Midbrain (tissue), 1 donor: ENCODE measurements at places on chromosomes 16 and 17.

GRCh38 chr17:861364-861763, 79.2 kb downstream of the MRM3 start:
- no peak for DNase-seq

DNA sequence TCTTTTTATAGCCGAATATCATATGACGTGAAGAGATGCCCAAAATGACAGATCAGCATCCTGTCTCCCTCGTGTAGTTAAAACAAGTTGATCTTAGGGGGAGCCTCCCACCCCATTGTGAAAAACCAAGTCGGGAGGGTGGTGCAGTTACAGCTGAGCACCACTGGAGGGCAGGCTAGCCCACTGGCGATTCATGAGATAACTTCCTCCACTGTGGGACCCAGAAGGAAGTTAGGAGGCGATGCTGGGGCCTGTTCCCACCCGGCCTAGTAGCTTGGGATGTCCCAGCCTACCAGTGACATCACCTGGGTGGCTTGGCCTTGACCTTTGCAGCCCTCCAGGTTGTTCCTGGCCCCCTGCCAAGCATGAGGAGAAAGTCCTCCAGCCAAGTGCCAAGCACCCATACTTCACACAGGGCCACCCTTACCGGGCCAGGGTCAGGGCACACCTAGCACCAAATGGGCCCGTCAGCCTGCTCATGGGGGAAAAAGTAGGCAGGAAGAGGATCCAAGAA, 8.1 kb upstream of the CPNE2 start:
- peak; percentile 86 for DNase-seq

GRCh38 chr17:17535957-17536356, 39.8 kb upstream of the RASD1 start:
- DNase-seq: peak; percentile 13

- no peak for DNase-seq
Measured at GRCh38 chr17:79720705-79721292, 9.9 kb upstream of the ENPP7 start.

DNA sequence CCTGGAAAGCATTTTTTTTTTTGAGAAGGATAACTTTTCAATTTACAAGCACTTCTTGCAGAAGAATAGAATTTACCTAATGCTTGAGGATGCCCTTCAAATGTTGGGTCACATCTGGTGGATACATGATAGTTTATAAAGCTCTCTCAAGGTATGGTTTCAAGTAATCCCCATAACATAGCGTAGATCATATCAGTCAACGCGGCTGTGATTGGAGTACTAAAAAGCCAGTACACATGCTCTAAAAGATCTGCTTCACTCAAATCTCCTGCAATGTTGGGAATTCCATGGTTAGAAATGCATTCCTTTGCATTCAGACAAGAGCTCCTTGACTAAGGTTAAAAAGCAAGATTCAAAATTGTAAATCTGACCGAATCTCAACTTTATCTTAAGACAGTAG, 3.9 kb upstream of the KCNJ16 start:
- DNase-seq: no peak

DNA sequence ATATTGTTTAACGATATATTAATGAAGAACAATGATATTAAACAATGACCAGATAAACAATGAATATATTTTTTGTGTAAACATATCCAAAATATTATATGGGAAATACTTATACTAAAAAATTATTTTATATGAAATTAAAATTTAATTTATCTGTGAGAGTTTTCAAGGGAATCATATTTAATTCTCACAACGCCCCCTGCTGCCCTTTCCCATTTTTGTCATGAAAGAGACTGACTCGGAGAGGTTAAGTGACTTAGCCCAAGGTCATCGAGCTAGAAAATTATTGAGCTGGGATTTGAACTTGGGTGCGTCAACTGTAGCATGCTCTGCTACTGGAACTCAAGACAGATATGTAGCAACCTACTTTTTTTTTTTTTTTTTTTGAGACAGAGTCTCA, 7.2 kb upstream of the MYCBPAP start:
- no peak for DNase-seq

- DNase-seq: no peak
Measured at GRCh38 chr17:17545984-17546383, 45.5 kb downstream of the PEMT start.

DNA sequence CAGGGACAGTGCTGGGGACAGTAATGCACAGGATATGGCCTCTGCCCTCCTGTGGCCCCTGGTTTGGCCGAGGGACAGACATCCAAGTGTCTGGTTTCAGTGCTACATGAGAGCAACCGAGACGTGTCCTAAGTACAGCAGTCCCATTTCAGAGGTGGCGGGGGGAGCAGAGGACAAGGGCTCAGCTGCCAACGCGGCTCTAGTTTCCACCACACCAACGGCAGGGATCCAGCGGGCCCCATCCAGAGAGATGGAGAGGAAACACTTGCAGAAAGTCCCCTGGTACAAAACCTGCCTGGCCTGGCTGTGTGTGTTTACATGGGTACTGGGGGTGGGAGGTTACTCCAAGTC, 125.8 kb upstream of the SMURF2 start:
- no peak for DNase-seq

- no peak for DNase-seq
Measured at GRCh38 chr17:27811961-27812360, 11.6 kb upstream of the NOS2 start.

DNA sequence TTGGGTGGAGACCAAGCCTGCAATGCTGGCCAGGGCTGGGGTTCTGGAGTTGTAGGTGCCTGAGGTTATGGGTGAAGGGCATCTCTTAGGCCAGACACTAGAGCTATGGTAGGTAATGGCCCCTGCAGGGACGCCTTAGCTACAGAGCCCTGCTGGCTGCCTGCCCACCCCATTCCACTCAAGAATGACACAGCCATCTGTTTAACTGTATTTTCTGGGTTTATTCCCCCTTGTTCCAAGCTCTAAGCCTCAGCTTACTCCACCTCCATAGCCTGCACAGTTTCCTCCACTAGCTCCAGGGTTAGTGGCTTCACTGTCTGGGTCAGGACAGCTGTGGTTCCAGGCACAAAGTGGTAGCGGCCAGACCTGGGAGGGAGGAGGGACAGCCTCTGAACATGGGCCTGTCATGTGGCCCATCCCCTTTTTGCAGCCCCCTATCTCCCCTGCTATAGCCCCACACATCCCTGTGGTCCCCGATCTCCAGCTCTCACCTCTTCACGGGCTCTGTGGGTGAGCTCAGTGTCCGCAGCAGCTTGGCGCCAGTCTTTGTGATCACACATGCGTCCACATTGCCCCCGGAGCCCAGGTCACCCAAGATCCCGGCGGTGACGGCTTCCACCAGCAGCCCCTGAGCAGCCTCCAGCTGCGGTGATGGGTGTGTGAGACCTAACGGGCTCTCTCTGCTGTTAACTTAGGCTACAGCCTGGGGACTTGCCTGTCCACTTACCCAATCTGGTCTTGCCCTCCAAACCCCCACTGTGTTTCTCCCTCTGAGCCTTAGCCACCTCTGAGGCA, 2.1 kb downstream of the PSMB10 start:
- DNase-seq: no peak

- DNase-seq: no peak
Measured at GRCh38 chr17:19369107-19369778, 6.7 kb upstream of the B9D1 start.

- no peak for DNase-seq
Measured at GRCh38 chr16:22252317-22252716, 44.9 kb upstream of the POLR3E start.

DNA sequence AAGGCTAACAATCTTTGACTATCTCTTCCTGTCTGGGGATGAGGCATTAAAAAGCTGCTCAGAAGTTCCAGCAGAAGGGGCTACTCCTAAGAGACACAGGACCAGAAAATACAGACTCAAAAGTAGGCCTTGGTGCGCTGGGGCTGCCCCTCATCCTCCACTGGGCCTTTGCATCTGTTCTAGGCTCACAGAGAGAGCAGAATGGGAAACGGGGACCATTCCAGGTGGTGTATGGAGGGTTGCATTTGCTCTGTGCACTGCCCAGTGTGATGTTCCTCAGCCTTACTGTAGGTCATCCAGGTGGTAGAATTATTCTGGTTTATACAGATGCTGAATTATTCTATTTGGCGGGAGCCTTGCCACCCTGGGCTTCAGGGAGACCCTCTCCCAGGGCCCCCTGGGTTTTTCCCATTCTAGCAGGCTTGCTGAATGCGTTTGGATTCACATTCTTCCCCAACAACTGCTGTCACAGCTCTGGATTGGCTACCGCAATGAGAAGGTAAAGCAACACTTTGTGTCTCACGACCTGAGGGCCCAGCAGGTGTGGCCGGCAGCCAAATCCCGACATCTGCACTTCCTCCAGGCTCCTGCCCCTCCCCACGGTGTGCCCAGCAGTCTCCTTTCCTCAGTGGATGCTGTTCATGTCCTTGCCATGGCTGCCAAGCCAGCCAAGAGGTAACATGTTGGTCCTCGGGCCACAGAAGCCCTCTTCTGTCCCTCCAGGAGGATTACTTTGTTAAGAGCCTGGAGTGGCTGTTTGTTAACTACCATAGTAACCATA, 25.0 kb upstream of the ZNHIT3 start:
- no peak for DNase-seq

- DNase-seq: no peak
Measured at GRCh38 chr17:79385962-79386563, 224.8 kb downstream of the RBFOX3 start.

DNA sequence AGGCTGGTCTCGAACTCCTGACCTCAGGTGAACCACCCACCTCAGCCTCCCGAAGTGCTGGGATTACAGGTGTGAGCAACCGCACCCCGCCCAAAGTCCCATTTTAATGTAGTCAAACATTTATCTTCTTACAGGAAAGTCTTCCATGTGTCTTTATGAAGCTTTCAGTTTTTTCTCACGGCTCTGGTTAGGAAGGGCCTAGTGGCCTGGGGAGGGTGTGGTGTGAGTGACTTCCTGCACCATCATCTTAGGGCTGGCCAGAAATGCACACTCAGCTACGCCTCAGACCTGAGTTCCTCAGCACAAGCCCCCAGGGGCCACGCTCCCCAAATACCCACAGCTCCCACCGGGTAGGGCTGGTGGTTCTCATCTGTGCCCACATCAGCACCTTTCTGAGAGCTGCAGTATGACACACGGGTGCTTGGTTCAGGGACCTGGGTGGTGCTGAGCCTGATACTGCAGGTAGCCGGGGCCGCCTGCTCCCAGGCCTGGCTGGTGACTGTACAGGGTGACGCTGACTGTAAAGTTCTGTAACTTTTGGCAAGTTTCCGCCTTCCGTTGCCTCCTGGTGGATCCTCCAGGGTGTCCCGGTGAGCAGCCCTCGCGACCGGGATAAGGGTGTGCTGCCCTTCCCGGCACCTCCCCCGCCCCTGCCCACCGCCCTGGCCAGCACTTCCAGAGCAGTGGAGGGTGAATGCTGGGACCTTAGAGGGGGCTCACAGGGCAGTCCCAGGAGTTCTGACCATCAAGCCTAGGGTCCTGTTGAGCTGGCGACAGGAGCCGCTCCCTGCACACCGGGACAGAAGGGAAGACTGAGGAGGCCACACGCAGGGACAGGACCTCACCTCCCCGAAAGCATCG, 52.5 kb downstream of the ZNF778 start:
- DNase-seq: no peak

GRCh38 chr17:29643817-29644160, 21.1 kb upstream of the CORO6 start:
- no peak for DNase-seq

- no peak for DNase-seq
Measured at GRCh38 chr17:74334393-74335039, 8.5 kb downstream of the KIF19 start.

- no peak for DNase-seq
Measured at GRCh38 chr16:29789775-29790182, 772 bp upstream of the KIF22 start.

GRCh38 chr17:80491478-80492342, 15.3 kb upstream of the NPTX1 start:
- no peak for DNase-seq

DNA sequence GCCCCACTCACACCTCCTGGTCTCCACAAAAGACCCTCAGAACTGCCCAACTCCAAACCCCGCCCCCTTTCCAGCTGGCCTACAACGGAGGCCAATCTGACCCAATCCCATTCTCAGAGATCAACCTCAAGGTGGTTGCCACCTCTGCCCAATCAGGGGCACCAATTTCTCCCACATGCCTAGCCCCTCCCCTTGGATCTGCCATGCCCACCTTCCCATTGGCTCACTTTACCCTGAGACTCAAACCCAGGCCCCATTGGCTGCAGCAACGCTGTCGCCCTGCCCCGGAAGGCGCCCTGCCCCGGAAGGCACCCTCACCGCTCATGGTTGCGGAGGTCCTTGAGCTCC, 10.6 kb downstream of the ZNF668 start:
- DNase-seq: no peak

DNA sequence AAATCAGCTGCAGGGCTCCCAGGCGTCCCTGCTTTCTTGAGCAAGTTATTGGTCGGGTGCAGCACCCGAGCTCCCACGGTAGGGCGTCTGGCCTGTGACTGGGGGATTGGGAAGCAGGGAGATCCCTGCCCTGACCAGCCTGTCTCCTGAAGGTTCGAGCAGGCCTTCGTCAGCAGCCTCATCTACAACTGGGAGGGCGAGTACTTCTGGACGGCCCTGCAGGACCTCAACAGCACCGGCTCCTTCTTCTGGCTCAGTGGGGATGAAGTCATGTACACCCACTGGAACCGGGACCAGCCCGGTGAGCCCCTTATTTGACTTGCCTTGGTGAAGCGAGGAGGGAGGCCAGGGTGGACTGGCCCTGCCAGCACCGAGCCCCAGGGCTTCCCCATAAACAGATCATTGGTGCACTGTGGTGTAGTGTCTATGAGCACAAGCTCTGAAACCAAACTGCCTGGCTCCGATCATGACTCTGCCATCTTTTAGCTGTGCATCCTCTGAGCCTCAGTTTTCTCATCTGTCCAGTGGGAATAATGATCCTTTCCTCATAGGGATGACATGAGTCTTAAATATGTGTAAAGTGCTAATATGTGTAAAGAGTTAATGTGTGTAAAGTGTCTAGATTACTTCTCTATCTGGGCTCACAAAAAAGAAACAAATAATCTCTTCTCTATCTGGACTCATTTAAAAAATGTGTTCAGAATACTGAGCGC, 48.9 kb downstream of the MRC2 start:
- no peak for DNase-seq

DNA sequence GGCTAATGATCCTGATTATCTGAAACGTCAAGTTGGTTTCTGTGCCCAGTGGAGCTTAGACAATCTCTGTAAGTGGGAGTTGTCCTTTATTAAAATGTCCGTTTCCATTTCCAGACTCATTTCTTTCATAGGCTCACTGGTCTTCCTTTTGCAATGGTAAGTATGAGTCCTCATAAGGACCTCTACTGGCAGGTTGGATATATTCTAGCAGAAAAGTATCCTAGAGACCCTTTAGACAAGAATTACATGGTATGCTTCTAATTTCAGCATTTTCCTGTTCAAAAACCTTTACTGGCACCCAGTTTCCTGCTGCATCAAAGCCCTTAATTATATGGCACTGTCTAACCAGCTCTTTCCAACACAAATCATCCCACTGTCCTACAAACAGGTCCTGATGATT, 28.1 kb upstream of the ARL2BP start:
- no peak for DNase-seq

GRCh38 chr17:37174205-37174604, 201.6 kb upstream of the C17orf78 start:
- peak; percentile 73 for DNase-seq
